ENCODE measurements at places on chromosomes 11 and 22.
A peak's percentile ranks its signal among the peaks of the same experiment; 100 is the strongest.

- DNase-seq = no peak
- H3K4me1 ChIP-seq = no peaks in the 10 kb centered on the region
- no peak overlapping the region for H3K4me3 ChIP-seq
- peaks cover 4% of the 10 kb centered on the region for H3K27me3 ChIP-seq
Observed at GRCh38 chr11:42170601-42171000, 711.1 kb upstream of the LRRC4C start.

DNA sequence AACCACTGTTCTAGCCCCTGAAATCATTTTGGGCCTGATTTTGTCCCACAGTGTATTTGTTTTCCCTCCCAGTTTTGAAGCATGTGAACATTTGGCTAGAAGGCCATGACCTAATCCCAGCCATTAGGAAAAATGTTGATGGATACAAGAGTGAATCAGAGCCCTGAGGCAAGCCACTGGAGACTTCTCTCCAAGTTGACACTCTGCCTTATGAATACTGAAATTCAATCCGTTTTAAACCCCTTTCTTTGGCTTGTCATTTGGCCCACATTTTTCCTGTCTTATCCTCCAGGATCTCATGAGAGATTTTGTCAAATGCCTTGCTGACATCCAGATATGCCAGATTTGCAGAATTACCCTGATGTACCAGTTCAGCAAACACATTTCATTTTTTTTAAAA is 158.8 kb downstream of the FAT3 start:
- peak overlapping the region; percentile 17 for H3K27ac ChIP-seq
- no peak overlapping the region for H3K4me3 ChIP-seq
- no peak for DNase-seq
- peaks cover 25% of the 10 kb centered on the region for H3K36me3 ChIP-seq

- peaks cover under 1% of the 10 kb centered on the region for H3K27me3 ChIP-seq
- peaks cover 3% of the 10 kb centered on the region for H3K4me1 ChIP-seq
- no peak for DNase-seq
- H3K27ac ChIP-seq = no peak overlapping the region
- no peaks in the 10 kb centered on the region for H3K36me3 ChIP-seq
Observed at GRCh38 chr11:129018991-129019390, 76.3 kb upstream of the TP53AIP1 start.

- H3K4me3 ChIP-seq = no peak overlapping the region
- H3K36me3 ChIP-seq = no peaks in the 10 kb centered on the region
- peaks cover 34% of the 10 kb centered on the region for H3K4me1 ChIP-seq
- H3K27ac ChIP-seq = no peak overlapping the region
- peaks cover 13% of the 10 kb centered on the region for H3K27me3 ChIP-seq
Observed at GRCh38 chr11:19802773-19803293, 90.2 kb downstream of the NAV2 start.
